PC-3 (cell line): ENCODE measurements at places on chromosomes 5 and 9. TPM values are rescaled to one million over a fixed set of nuclear protein-coding genes. Genes with fewer than 3 reads are reported as not detected.
A peak's percentile ranks its signal among the peaks of the same experiment; 100 is the strongest.

GRCh38 chr9:94065535-94065961 lies 18.7 kb upstream of the PTPDC1 start:
- no peaks in the 10 kb centered on the region for H3K36me3 ChIP-seq
- no peaks in the 10 kb centered on the region for H3K27me3 ChIP-seq
- peak; percentile 71 for DNase-seq
- no peak overlapping the region for H3K4me3 ChIP-seq

- no peak overlapping the region for H3K4me3 ChIP-seq
- H3K4me1 ChIP-seq, result 0 out of 2 replicates have a peak, but pooled peaks cover 5% of the 10 kb centered on the region
- peak; percentile 15 for DNase-seq
- no peaks in the 10 kb centered on the region for H3K36me3 ChIP-seq
- H3K27me3 ChIP-seq, result no peaks in the 10 kb centered on the region
Measured at GRCh38 chr9:7144265-7145046, 386.7 kb downstream of the KDM4C start.

DNA sequence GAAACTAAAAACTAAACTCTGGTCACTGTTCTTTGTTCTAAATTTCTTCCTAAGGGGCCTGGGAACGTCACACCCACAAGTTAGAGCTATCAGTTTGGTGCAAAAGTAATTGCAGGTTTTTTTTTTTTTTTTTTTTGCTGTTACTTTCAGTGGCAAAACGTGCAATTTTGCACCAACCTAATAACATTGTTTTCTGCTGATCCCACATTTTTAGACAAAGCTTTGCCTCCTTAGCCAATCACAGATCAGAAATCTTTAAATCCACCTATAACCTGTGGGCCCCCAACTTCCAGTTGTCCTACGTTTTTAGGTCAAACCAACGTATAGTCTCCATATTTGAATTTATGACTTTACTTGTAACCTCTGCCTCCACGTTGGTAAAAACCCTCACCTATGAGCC lies 11.1 kb upstream of the MED10 start:
- no peak for DNase-seq
- H3K27ac ChIP-seq, result no peak overlapping the region
- no peak overlapping the region for H3K4me3 ChIP-seq
- H3K36me3 ChIP-seq, result no peaks in the 10 kb centered on the region

DNA sequence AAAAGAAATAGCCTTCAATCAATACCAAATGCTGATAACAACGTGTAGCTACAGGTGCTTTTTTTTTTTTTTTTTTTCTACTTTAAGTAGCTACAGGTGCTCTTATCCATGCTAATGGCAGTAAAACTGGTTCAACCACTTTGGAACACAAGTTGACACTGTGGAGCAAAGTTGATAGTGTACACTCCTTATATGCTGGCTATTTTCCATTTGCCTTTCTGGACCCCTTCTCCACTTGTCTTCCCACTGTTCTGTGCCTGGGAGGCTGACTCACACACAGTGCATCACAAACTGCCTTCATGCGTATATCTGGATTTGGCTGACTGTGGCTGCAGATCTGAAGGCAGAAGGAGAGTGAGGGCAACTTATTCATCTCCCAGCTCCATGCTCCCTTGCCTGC lies 247.9 kb downstream of the MSX2 start:
- H3K27ac ChIP-seq, result no peak overlapping the region
- no peaks in the 10 kb centered on the region for H3K4me1 ChIP-seq
- no peaks in the 10 kb centered on the region for H3K27me3 ChIP-seq
- no peaks in the 10 kb centered on the region for H3K36me3 ChIP-seq

DNA sequence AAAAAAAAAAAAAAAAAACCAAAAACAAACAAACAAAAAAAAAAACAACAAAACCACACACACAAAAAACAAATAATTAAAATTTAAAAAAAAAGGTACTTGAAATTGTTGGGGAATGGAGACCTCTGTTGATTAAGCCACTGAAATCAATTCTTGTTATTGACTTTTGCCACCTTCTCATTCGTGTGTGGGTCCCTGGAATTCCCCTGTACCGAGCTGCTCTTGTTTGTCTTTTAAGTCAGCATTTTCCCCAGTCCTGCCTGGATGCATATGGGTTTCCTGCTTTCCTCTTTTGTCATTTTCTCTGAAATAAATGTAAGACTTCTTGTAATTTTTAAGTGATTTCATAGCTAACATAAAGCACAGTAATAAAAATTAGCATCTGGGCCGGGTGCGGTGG lies 45.5 kb downstream of the GPBP1 start:
- H3K36me3 ChIP-seq, result peaks cover 13% of the 10 kb centered on the region
- H3K4me1 ChIP-seq, result peaks cover 16% of the 10 kb centered on the region
- no peak overlapping the region for H3K27ac ChIP-seq
- no peak for DNase-seq

DNA sequence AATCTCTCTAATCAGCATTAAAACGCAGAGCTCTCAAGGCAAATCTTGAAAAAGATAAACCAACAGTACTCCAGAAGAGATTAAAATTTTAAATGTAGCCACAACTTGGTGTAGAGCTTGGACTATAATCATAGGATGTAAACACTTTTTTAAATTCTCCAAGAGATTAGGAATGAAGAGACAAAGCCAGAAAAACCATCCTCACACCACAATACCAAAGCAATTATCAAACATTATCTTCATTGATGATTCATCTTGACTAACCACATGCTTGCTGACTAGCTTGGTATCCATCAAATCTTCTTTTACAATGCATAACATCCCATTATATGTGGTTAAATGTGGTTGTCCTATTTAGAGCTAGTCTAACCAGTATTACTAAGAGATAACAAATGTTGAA lies 815.1 kb downstream of the TLE1 start:
- H3K27ac ChIP-seq, result peak overlapping the region; percentile 64
- peaks cover 20% of the 10 kb centered on the region for H3K4me1 ChIP-seq
- H3K27me3 ChIP-seq, result no peaks in the 10 kb centered on the region
- DNase-seq, result peak; percentile 80

- H3K4me3 ChIP-seq, result no peak overlapping the region
- H3K27ac ChIP-seq, result no peak overlapping the region
- H3K4me1 ChIP-seq, result 0 out of 2 replicates have a peak, but pooled peaks cover 5% of the 10 kb centered on the region
- H3K36me3 ChIP-seq, result no peaks in the 10 kb centered on the region
- DNase-seq, result peak; percentile 33
Measured at GRCh38 chr9:82721593-82721992, 341.3 kb downstream of the RASEF start.

The SAP30L gene
- total RNA-seq, result 17.2 and 36.0 TPM in 2 replicates

The SPINK7 gene
- 0.15 TPM in 1 of 2 replicates, not detected in the other for total RNA-seq

The PHYHD1 gene
- 1.6 TPM in 1 of 2 replicates, not detected in the other for total RNA-seq

The ESM1 gene
- total RNA-seq, result 21.0 and 27.8 TPM in 2 replicates

The CDKN2B-AS1 gene
- 0.40 and 2.0 TPM in 2 replicates for total RNA-seq

The EIF4EBP3 gene
- total RNA-seq, result not detected in 2 replicates

The TTC1 gene
- 61.4 and 65.0 TPM in 2 replicates for total RNA-seq

The ISL1 gene
- 1.4 and 1.5 TPM in 2 replicates for total RNA-seq

The STKLD1 gene
- 0.52 and 4.1 TPM in 2 replicates for total RNA-seq
